Stimulated activated CD8-positive, alpha-beta memory T cell treated with anti-CD3 and anti-CD28 coated beads, Interleukin-2, amount 100 ng/mL, for 1 hour (primary cell): ENCODE measurements at places on chromosomes 6 and 20.

GRCh38 chr6:15512126-15512525 lies 150.7 kb downstream of the DTNBP1 start:
- no peak for DNase-seq

DNA sequence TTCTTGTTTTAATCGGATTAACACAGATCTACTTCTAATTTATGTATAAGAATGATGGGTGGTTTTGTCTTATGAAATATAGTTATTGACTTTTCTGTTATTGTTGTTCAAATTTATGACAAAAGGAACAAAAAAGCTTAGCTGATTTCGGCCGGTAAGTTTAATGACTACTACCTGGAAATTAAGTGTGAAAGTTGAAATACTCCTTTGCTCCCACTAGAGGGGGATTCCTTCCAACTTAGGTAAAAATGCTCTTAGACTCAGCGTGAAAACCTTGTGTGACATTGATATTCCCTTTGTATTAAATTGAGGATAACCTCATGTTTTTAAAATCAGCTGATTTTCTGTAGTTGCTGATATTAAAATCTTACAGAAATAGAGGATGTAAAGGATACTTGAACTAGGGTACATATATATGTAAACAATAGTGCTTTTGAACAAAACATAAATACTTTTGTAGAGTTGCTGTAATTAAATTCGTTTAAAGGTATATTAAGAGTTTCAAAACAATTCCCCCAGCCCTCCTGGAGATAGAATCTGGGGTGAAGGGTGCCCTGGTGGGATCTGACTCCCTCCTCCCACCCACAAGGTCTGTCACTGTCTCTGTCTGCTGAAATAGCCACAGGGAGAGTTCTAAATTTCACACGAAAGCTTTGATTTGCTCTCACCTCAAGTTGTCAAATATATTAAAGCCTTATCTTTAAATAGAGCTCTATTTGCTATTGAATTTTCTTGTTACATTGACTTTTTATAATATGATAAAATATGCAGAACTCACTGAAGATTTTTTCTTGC lies 257.5 kb downstream of the ARID1B start:
- DNase-seq = no peak

DNA sequence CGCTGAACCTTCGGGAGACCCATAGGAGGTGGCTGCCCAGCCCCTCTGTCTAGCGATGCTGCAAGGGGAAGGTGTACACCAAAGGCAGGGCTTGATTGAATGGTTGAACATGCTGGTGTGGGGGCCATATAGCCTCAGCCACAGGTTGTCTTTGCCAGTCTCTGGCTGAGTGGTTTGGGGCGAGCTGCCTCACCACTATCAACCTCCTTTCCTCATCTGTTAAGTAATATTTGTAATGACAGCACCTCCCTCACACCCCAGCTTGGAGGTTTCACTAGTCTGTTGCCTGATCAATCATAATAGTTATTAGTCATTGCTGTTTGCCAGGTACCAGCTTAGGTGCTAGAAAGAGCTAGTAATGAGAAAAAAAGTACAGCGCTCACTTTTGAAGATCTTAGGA lies 11.8 kb upstream of the ZNF831 start:
- DNase-seq = no peak

- DNase-seq = no peak
These were observed 143.5 kb downstream of the PDE7B start for GRCh38 chr6:135994857-135995544.

DNA sequence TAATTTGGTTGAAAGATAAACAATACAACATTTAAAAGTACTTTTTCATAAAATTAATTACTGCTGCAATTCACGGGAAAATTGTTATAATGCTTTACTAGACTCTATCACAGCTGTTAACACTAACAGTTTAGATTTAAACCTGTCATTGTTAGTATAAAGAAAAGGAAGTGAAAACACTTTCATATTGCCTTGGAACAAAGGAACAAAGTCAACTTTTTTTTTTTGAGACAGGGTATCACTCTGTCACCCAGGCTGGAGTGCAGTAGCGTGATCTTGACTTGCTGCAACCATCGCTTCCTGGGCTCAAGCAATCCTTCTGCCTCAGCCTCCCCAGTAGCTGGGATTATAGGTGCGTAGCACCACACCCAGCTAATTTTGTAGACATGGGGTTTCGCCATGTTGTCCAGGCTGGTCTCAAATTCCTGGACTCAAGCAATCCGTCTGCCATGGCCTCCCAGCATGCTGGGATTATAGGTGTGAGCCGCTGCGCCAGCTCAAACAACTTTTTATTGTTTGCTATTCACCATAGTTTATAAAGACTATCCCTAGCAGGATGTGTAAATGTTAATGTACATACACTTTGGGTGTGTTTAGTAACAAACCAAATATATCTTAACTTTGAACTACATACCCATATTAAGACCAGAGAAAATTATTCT lies 22.1 kb downstream of the SLC35A1 start:
- no peak for DNase-seq

DNA sequence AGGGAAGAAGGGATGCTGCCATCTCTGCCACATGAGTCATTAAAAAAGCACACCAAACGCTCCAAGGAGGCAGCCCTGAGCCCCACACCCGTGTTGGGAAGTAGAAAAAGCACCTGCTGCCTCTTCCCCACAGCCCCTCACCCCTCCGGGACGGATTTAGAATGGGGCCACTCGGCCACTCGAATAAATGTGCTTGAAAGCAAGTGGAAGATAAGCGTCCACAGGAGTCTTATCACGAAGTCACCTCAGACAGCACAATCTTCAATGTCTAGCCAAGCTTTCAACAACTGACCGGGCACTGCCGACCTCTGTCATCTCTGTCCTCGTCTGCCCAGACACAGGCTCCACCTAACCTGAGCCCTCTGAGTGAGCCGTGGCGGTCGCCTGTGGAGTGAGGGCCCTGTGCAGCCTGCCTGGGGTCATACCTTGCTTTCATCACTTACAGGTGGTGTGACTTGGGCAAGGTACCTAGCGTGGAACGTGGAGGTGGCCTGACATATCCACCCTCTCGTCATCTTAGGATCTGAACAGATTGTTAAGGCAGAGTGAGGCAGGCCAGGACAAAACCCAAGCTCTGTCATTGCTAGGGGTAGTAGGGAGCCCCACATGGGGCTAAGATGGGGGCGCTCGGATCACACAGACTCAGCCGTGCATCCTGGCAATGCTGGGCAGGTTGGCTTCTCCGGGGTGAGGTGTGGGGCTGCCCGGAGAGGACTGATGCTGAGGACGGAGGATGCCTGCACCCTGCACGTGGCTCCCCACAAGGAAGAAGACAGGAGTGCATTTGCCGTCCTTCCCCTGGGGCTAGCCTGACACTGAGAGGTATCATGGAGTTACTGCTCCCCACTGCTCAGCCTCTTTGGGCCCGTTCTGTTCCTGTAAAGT lies 34.8 kb downstream of the PSMG4 start:
- no peak for DNase-seq

DNA sequence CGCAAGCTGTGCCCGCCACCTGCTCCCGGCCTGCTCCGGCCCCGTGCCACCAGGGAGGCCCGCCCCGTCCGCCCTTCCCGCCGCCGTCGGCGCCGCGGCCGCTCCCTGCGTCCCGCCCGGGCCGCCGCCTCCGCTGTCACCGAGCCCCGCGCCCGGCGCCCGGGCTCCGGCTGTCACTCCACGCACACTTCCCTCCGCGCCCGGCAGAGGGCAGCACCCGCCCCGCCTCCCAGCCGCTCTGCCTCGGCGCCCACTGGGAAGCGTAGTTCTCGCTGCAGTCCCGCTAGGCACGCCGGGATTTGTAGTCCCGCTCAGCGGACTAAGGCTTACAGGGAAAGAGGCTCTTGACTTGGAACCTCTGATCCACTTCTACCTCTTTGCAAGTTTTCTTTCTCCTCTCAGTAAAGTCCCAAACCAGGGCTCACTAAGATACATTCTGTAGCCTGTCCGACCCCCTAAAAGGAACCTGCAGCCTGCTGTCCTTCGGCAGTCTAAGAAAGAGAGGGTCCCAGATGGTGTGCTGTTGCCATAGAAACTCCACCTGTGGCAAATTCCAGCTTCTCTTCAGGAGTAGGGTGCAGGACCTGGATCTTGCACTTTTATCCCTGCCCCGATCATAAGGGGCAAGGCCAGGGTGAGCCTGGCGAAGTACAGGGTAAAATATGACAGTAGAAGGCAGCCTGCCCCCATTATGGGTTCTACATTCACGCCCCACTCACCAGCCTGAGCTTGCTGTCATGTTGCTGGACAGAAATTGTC lies at the start of gene TFEB:
Gene TFEB (minus strand): TSS at position 182 of the 759 bp plus-strand sequence. CDS start 44,395 bp downstream, outside the sequence.
- DNase-seq = peak; percentile 88

- DNase-seq = no peak
These were observed 36.7 kb upstream of the PCSK2 start for GRCh38 chr20:17189976-17190695.

DNA sequence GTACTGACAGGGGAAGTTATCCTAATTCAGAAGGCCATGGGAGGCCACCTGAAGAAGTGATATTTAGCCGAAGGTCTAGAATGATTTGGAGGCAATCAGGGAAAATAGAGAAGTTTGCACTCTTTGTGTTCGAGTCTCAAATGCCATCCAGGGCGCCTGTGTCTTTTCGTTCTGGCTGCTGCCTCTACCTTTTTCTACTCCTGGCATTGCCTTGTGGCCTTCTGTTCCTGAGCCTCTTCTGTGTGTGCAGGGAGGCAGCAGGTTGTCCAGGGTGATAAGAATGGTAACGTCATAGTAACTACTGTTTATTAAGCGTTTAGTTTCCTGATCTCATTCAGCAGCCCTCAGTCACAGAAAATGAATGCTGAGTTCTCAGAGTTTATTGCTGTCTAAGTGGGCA lies 252.1 kb downstream of the FARS2 start:
- no peak for DNase-seq

DNA sequence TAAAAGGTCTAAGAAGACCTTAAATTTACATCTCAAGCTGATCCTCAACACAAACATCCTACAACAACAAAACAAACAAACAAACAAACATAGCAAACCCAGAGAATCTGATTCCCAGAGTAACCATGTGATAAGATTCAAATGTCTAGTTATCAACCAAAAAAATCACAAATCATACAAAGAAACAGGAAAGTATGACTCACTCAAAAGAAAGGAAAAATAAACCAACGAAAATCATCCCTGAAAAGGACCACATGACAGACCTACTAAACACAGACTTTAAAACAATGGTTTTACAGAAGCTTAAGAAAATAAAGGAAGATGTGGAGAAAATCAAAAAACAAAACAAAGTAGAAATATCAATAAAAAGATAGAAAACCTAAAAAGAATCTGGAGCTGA lies 18.1 kb downstream of the VNN1 start:
- DNase-seq = no peak

- no peak for DNase-seq
These were observed 72.5 kb upstream of the UST start for GRCh38 chr6:148674306-148674705.

- DNase-seq = no peak
These were observed 608 bp upstream of the EIF2S2 start for GRCh38 chr20:34112600-34113101.
